ENCODE measurements at places on chromosomes 5 and 9.

- DNase-seq: no peak
These were observed 1.4 kb upstream of the ANKRD33B start for GRCh38 chr5:10562201-10563109.

DNA sequence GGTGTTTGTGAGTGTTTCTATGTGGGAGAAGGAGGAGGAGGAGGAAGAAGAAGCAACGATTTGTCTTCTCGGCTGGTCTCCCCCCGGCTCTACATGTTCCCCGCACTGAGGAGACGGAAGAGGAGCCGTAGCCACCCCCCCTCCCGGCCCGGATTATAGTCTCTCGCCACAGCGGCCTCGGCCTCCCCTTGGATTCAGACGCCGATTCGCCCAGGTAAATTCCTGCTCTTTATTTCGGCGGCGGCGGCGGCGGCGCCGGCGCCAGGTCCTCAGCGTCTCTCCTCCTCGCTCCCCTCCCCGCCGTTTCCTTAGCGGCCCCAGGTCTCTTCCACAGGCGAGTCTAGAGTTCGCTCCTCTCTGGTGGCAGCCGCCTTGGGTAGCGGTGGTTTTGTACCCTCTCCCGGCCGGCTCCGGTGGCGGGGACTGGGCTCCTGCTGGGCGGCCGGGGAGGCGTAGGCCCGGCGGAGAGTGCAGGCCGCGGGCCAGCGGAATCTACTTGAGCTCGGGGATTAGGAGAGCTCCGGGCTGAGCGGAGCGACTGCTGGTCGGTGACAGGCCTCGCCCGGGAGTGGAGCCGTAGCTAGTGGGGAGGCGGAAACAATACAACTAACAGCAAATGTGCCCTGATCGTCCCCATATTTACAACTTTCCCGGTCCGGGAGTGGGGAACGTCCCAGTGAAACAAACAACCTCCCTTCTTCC, 547 bp downstream of the NIPBL start:
- DNase-seq: peak; percentile 92

DNA sequence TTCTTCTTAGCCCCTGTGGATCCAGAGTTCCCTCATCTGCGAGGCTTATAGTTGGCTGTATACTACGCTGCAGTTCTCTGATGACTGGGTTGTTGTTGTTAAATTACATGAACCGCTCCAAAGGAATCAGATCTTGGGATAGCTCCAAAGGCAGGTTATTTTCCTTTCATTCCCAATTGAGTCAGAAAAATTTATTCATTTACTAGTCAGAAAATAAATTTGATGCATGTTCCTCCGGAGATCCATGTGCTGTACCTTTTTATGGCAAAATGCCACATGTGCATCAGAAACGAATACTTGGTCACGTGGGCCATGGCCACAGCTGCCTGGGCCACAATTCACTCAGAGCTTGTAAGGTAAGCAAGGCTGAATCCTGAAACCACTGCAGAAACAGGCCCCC, 304.0 kb downstream of the NR2F1-AS1 start:
- DNase-seq: no peak

GRCh38 chr9:133513214-133514100, 11.3 kb downstream of the MYMK start:
- no peak for DNase-seq

- DNase-seq: no peak
These were observed 135.9 kb downstream of the MACROH2A1 start for GRCh38 chr5:135263022-135263668.

GRCh38 chr9:129761901-129762369, 9.1 kb upstream of the PTGES start:
- DNase-seq: no peak

DNA sequence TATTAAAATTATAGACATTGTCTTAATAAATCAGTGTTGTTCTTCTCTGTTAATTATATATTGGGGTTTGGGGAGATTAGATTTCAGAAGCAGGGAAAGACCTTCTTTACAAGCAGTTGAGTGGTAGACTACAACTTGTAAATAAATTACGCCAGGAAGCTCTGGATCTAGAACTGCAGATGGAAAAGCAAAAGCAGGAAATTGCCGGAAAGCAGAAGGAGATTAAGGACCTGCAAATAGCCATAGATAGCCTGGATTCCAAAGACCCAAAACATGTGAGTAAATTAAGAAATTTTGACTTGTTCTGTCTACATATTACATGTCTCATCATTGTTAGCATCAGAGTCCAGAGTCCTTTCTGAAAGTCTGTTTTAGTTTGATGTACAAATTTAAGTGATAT, 43.5 kb downstream of the CNTRL start:
- no peak for DNase-seq

DNA sequence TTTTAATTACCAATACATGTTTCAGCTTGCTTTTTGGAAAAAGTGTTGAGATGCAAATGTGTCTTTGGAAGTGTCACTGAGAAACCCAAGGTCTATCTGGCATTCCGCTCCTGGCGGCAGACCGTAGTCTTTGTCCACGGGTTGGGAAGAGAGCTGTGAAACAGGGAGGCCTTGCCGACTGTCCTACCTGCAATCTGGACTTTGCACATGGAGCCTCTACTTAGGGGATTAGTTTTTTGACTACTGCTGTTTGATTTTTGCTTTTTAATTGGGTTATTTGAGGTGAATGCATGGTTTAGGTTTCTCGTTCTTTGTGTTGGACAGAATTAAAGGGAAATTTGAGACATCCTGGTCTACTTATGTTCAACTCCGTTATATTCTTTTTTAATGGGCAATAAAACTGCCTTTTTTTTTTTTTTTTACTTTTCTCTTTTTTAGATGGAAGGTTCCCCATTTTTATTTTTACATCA, 25.7 kb downstream of the TRIO start:
- peak; percentile 87 for DNase-seq

GRCh38 chr5:32127711-32128110, 46.4 kb downstream of the GOLPH3 start:
- no peak for DNase-seq

DNA sequence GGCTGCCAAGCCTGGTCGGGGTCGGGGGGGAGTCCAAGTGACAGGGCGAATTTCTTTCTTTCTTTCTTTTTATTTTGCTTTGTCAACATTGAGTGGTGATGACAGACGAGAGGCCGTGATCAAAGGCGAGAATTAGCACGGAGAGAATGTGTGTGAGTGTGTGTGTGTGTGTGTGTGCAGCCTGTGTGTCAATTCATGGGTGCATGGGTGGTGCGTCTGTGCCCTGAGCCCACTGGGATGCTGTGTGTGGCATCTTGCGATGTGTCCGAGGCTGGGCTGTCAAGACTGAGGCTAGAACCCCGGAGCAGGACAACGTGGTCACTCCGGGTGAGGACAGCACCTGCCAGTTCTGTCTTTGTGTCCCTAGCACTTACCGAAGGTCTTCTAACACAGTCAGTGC, 4.7 kb upstream of the FIBCD1 start:
- DNase-seq: no peak

DNA sequence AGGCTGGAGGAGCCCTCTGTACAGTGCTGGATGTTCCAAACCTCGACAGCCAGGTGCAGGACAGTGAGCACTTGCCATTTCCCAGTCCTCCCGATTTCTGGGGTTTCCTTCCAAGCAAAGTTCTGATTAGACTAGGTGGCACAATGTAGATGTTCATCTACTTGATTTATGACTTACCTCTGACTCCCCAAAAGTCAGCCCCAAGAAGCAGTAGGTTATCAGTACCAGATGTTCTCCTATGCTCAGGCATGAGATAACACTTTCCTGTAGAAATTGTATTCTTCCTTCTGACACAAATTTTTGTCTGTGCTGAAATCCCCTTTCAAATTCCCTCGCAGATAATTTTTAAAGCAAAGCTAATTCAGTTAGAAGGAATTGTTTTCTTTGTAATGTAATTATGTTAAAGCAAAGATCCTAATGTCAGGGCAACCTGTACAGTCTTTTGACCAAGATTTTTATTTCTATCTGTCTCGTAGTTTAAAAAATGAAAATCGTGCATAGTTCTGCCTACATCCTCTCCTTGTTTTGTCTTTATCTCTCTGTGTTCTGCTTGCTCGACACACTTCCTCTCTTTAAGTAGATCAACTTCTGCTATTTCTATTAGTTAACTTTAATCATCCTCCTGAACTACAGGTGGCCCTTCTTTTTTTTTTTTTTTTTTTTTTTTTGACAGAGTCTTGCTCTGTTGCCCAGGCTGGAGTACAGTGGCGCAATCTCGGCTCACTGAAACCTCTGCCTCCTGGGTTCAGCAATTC, 102.4 kb upstream of the PJA2 start:
- DNase-seq: no peak

GRCh38 chr5:92637247-92637646, 943.8 kb downstream of the NR2F1-AS1 start:
- DNase-seq: no peak

GRCh38 chr5:53877243-53877642, 316.8 kb downstream of the NDUFS4 start:
- DNase-seq: no peak

DNA sequence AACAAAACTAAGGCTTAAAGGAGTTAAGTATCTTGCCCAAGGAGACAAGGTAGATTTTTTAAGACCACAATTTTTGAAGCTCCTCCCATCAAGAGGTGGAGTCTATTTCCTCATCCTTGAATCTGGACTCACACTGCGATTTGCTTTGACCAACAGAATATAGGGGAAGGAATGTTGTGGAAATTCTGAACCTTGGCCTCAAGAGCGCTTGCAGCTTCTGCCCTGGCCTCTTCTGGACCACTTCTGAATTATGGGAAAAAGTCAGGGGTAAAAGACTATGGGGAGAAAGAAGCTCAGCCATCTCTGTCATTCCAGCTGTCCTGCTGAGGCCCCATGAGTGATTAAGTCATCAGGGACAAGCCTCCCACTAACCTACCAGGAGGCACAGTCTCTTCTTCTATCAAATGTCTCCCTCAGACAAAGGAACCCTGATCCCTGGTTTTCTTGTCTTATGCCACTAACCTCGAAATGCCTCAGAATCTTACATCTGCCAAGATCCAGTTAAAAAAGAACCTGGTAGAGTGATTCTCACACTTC, 25.9 kb downstream of the MAPKAP1 start:
- no peak for DNase-seq

GRCh38 chr9:14994738-14995137, 84.5 kb upstream of the FREM1 start:
- DNase-seq: no peak

GRCh38 chr9:134374301-134375010, 48.2 kb downstream of the RXRA start:
- DNase-seq: no peak

GRCh38 chr5:170503990-170504596, at the start of gene KCNIP1:
KCNIP1 (plus strand) TSS chr5:170504020.
- peak; percentile 14 for DNase-seq

GRCh38 chr9:71928376-71928775, 16.9 kb downstream of the C9orf85 start:
- no peak for DNase-seq

GRCh38 chr9:16136961-16137360, 584.1 kb downstream of the CCDC171 start:
- peak; percentile 77 for DNase-seq
